ENCODE measurements at places on chromosomes 11 and 22.
A peak's percentile ranks its signal among the peaks of the same experiment; 100 is the strongest.

GRCh38 chr11:65184146-65184545, 2.4 kb downstream of the CAPN1 start:
- no peak for DNase-seq

DNA sequence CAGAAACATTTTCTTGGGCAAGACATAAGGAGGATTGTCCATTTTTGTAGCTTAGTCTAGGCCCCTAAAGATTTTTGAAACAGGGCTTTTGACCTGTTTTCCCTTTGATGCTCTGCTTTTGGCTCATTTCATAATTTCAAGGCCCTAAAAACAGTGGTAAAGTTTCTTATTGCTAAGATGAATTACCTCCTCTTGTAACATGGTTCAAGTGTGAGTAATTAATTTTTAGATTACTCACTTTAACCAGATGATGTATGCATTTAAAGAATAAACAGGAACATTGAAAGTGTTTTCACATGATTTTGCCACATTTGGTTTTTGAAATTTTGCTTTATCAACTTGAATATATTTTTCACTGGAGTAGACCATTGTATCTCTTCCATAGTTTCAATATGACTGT, 1.2 kb downstream of the RAG2 start:
- no peak for DNase-seq

DNA sequence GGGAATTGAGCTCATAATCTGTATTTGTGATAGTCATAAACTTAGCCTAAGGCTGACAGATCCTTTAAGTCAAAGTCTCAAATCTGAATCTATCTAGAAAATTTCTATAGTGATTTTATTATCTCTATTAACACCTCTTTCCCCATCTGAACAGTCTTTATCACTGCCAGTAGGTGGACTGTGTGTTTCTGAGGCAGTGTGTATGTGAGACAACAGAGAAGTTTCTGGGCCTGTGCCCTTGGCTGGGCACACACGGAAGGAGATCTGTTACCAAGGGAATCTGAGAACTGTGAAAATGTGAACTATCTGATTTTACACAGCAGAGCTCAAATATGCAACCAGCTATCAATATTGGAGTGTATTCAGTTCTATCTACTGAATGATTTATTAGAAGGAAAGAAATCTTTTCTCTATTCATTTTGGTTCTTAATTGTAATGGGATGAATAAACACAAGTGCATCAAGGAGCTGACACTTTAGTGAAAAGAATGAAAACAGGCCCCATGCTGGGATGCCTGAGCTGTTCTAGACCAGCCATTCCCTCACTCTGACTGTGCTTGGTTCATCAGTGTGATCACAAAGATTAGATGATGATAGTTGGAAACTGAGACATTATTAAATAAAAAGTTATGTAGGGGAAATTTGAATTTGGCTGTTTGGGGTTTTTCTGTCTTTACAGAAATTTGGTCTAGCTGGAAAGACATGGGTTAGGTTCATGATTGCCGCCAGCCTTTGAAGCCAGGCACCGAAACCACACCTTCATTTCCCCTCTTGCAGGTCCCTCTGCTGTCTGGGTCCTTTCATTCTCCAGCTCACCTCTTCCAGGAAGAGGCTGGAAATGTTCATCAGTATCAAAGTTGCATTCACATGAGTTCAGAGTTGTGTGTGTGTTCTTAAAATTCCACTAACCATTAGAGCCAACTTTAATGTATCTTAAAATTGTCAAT, 68.1 kb downstream of the LIF start:
- no peak for DNase-seq

- no peak for DNase-seq
Measured at GRCh38 chr11:77039491-77040400, 5.5 kb downstream of the B3GNT6 start.

DNA sequence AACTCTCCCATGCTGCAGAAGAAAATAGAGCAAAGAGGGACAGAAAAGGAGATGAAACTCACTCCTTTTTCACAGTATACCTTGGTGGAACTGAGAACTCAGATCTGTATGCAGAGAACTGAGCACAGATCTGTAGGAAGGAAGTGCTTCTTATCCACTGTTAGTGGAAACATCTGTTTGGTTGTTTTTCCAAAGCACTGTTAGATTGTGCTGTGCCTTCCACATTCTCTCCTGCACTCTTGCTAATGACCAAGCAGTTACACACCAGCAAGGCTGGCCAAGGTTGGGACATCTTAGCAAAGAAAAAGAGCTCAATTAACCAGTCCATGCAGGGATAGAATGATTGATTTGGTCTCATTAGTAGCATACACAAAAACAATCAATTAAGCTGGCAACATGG, 20.1 kb upstream of the SIK2 start:
- no peak for DNase-seq

GRCh38 chr11:13277768-13278608, at the start of gene BMAL1:
TSS of gene BMAL1 (plus strand) at chr11:13277790. CDS start at chr11:13354309, 76,519 bp downstream.
- DNase-seq: peak; percentile 14

- no peak for DNase-seq
Measured at GRCh38 chr22:39956932-39957664, 3.1 kb upstream of the TMA7B start.

DNA sequence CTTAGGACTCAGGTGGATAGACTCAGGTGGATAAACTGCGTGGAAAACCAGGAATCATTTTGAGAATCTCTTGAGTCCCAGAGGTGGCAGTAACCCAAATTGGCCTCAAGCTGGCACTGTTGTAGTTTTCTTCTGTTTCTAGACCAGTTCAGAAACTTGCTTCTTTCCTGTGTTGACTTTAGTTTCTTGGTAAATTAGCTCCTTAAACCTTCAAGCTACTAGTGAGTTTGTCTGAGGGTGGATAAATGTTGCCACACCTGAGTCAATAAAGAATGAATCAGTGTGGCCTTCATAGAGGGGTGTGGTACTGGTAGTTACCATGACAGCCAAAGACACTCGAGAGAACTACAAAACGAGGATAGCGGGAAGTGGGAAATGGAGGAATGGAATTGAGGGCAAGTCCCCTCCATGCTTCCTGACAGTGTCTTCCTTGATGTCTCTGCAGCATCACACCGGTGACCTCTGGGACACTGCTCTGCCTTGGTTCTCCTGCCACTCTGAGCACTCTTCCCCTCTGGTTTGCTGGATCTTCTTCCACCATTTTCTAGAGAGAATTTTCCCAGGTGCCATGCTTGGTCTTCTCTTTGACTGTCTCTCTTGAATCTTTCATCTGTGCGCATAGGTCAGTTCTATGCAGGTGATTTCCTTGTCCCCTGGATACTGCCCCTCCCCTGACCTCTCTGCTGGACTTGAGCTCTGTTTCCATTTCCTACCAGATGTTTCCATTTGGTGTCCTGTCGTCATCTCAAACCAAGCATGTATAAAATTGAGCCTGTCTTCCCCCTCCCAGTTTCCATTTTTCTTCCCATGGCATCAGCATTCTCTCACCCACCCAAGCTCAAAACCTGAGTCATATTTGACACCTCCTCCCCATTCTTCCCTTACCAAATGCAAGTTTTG, 7.2 kb downstream of the POLD4 start:
- no peak for DNase-seq

GRCh38 chr11:638631-639331, 1.7 kb downstream of the DRD4 start:
- DNase-seq: no peak

DNA sequence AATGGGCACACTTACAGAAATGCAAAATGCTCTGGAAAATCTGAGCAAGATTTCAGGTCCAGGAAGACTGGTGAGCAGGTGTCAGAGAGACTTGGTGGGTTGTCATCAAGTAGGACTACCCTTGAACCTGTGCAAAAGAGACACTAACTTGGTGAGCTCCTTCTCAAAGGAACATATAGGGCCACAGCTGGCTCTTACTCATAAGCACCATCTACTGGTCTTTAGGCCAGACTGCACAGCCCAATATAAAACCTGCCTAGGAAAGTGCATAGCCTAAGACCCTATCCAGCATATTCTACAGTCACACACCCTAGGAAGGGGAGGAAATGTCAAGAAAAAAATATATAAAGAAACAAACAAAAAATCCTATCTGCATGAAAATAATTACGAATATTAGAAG, 18.2 kb upstream of the OR10W1 start:
- no peak for DNase-seq

DNA sequence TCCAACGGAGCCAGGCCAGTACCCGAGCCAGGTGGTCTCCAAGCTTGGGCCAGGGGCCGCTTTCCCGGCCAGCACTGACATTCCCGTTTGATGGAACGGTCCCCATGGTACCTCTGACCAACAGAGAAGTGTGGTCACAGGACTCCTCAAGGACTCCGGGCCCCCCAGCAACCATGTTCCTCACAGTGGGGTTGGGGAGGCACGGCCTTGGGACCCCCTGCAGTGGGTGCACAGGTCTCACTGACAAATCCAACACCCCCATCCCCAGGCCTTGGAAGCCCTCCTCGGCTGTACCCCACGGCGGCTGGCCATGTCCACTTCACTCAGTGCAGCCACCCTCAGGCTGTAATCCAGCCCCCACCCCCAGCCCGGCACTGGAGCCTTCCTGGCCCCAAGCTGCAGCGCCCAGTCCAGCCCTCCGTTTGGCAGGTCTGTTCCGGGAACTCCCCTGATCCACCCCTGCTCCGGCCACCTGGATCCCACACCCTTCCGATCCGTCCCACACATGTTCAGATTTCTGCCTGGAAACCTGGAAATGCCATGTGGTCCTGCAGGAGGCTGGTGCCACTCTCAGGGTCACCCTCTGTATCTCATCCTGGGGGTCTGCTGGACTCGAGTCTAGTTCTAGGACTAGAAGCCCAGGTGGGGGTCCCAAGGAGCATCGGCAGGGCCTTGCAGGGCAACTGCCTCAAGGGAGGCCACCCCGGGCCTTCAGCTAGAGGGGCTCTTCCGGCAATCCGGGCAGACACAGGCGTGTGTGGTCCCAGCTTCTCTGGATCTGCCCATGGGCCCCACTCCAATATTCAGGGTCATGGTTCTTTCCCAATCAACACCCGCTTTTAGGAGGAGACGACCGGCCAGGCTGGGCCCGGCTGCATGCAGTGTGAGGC, 26.6 kb downstream of the TBX1 start:
- DNase-seq: no peak

GRCh38 chr22:43923631-43924464, at the start of gene PNPLA3:
TSS of gene PNPLA3 (plus strand) at chr22:43923805. CDS start at chr22:43923912, 107 bp downstream.
- peak; percentile 75 for DNase-seq

GRCh38 chr11:74679513-74679865, 51.7 kb downstream of the CHRDL2 start:
- no peak for DNase-seq

- DNase-seq: no peak
Measured at GRCh38 chr22:42001706-42002105, 3.1 kb downstream of the WBP2NL start.

DNA sequence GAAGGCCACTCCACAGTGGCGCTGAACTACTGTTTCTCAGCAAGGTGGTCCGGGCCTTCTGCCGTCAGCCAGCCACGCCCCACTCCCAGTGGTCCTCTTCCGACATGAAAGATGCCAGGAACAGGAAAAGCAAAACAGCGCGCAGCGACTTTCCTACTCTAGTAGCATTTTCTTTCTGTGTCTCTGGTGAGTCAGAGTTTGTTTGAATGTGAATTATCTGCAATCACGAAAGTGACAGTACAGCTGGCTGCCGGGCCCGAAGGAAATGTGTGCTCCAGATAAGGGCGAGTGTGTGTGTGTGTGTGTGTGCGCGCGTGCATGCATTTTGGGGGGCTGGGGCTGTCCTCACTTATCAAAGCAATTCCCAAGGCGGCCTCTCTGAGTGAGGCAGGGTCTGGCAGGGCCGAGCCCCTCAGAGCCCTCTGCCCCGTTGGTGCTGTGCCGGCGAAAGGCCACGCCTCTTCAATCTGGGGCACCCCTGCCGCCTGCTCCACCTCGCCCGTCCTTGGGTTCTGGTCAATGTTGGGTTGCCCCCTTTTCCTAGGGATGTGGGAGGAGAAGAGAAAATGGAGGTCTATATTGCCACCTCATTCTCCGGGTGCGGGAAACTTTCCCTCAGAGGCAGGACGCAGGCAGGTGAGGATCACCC, 288.5 kb downstream of the KIRREL3 start:
- no peak for DNase-seq

DNA sequence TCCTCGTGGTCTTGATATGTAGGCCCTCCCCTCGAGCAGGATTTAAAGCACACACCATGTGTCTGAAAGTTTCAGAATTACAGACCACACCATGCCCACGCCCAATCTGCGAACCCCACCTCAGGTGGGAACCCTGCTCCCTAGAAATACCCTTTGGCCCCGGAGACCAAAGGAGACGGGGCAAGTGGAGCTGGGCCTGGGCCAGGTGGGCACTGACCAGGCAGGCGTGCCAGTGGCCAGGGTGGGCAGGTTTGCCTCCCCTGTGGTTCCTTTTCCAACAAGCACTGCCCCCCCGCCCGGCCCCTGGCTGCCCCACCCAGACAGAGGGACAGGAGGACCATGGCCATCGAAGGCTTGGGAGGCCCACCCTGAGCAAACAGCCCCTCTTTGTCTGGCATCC, 400.4 kb downstream of the TBC1D22A start:
- no peak for DNase-seq

- DNase-seq: no peak
Measured at GRCh38 chr22:21802056-21802455, 65.4 kb downstream of the MAPK1 start.

- no peak for DNase-seq
Measured at GRCh38 chr22:21098099-21098671, 52.4 kb downstream of the LRRC74B start.

GRCh38 chr11:116603728-116604323, 169.0 kb downstream of the BUD13 start:
- DNase-seq: no peak

DNA sequence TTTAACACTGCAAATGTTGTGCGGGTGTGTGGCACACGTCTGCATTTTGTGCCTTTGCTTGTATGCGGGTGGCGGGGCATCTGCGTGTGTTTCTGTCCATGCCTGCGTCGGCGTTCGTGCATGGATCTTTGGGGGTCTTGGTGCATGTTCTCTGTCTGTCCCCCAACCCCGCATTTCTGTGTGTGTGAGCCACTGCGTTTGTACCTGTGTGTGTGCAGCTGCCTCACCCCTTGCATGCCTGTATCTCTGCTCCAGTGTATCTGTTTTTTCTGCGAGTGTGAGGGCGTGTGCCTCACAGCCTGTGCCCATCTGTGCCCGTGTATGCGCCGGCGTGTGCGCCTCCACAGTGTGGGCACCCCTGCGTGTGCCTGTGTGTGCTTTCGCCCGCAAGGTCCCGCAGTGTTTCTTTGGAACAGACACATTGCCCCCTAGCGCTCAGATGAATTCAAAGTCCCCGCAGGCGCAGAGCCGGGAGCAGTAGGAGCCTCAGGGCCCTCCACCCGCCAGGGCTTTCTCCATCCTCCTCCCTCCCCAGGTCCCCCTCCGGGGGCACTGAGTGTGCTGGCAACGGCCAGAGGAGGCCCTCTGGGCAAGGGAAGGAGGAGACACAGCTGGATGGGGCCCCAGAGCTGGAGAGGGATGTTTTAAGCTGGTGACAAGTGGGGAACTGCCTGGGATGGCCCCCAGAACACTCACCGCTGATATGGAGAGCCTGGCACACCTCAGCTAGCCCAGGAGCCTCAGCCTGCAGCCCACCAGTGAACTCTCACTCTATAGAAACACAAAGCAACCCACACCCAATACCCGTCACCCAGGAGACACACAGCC, 3.1 kb upstream of the MN1 start:
- peak; percentile 35 for DNase-seq

Measured in amygdala (tissue), 56 donors.